Skin of body (tissue), 3 donors: ENCODE measurements at places on chromosomes 12 and 14. TPM values are rescaled to one million over a fixed set of nuclear protein-coding genes. Genes with fewer than 3 reads are reported as not detected.
A peak's percentile ranks its signal among the peaks of the same experiment; 100 is the strongest.

- no peak for DNase-seq
Measured at GRCh38 chr12:76398106-76398505, 49.9 kb upstream of the BBS10 start.

- DNase-seq: no peak
Measured at GRCh38 chr12:13104409-13104808, 942 bp upstream of the GSG1 start.

- no peak for DNase-seq
Measured at GRCh38 chr12:47360771-47361388, 281.1 kb upstream of the AMIGO2 start.

DNA sequence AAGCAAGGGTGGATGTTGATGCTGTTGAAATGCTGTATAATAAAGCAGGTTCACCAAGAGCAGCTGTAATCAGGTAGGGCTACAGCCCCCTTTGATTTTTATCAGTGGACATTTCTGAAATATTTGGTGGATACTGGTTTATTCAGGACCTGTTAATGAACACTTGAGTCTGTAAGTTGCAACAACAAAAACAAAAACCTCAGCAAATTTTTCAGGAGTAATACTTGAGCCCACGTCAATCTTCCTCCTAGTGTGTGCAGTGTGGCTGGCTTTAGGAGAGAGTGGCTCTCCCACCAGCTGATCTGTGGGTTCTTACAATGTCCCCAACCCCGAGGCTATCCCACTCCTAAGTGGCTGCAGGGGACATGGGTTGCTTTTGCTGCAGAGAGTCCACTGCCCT lies 347.8 kb downstream of the GLT1D1 start:
- no peak for DNase-seq

DNA sequence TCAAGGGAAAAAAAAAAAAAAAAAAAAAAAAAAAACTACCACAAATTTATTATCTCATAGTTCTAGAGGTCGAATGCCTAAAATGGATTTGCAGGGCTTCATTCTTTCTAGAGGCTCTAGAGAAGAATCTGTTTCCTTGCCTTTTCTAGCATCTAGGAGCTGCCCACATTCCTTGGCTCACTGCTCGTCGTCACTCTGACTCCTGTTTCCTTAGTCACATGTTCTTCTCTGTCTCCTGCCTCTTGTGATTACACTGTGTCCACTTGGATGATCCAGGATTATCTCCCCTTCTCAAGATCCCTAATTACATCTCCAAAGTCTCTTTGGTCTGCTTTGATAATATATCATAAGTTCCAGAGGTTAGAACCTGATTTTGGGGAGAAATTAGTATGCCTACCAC lies 88.7 kb downstream of the HECTD1 start:
- no peak for DNase-seq

DNA sequence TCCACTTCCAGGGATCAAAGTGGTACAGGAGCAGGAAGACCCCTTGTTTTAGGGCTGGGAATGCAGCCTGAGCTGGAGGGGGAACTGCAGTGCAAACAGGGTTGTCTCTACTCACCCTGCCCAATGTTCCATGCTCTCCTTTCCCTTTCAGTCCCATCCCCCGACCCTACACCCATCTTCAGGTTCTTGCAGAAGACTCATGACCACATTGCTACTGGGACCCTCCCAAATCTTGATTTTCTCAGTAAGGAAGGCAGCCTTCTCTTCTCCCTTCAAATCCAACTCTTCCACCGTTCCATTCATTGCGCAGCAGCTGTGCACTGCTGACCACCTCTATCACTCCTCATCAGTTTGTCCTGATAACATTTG lies 1.9 kb downstream of the SERPINA11 start:
- no peak for DNase-seq

DNA sequence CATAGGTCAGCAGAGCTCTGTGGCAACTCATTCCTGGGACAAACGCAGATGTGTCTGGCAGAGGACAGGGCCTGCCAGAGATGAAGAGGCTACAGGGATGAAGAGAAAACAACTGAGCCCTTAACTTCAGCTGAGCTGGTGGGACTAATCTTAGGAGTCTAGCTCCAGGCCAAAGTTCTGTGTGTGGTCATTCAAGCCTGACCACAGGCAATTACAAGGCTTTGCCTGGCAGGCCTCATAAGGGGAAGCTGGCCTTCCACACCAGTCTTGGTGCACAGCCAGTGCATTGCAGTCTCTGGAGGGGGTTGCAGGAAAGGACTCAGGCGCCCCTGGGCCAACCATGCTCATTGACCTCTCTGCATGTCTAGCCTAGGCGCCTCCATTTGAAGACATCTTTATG lies 127.6 kb upstream of the DAAM1 start:
- no peak for DNase-seq

DNA sequence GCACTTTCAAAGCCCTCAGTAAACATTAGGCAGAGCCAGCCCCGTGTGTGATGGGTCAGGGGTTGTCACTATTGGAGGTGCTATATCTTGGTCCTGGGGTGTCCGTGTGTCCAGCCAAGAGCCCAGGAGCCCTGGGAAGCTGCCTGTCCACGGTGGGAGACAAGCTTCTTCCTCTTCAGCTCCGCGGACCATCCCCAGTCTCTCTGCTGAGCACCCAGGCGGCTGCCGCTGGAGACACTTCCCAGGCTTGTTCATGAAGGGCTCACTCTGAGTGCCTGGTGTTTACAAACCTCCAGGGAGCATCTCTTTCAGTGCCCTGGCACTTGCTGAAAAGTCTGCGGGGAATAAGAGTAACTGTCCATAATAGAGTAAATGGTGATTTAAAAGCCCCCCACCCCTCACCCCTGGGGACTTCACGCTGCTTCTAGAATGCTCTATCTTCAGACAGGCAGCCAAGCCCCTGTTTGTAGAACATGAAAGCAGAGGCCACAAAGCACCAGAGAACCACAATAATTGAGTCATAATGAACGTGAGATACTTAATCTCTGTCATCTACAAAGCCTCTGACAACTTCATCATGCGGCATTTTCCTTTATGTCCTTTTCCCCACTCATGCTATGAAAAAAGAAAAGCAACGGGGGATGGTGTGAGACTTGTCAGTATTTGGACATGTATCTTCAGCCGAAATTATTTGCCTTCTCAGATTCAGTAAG lies 178.6 kb downstream of the TMEM132C start:
- no peak for DNase-seq

DNA sequence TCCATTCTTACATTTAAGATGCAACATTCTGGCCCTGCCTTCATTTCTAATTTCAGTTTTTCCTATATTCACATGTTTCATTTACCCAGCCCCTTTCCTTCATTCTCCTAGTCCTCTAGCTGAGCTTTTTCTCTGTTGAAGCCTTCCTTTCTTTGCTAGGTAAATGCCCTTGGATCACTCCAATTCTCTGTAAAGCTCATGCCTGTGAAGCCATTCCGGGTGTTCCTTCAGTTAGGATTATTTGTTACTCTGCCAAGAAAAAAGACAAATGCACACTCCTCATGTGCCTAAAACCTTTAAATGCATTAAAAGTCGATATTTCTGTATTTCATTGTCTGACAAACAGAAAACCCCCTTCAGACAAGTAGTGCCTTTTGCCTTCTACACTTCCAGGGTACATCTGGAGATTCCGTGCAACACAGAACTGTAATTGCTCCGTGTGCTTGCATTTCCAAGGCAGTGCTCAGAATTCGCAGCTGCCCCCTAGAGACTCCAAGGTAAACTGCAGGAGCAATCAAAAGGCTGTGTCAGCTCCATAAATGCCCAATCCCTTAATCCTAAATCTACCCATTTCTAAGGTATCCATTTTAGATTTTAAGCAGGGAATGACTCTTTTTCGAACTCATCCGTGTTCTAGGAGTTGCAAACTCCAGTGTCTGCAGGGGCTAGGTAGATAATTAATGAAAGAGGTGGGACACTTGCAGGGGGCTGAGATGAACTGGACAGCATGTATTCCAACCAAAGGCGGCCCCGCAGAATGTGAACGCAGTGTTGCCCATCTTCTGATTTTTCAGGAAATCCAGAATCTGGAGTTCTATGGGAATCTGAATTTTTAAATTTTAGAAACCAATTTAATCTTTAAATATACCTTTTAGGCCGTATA lies 320.2 kb downstream of the GRIN2B start:
- peak; percentile 73 for DNase-seq

DNA sequence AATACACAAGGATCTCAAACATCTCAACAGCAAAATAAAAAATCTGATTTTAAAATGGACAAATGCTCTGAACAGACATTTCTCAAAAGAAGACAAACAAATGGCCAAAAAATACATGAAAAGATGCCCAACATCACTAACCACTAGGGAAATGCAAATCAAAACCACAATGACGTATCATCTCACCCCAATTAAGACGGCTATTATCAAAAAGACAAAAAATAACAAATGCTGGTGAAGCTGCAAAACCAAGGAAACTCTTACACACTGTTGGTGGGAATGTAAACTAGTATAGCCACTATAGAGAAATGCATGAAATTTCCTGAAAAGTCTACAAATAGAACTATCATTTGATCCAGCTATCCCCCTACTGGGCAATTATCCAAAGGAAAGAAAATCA lies 145.0 kb downstream of the BTG1 start:
- no peak for DNase-seq

DNA sequence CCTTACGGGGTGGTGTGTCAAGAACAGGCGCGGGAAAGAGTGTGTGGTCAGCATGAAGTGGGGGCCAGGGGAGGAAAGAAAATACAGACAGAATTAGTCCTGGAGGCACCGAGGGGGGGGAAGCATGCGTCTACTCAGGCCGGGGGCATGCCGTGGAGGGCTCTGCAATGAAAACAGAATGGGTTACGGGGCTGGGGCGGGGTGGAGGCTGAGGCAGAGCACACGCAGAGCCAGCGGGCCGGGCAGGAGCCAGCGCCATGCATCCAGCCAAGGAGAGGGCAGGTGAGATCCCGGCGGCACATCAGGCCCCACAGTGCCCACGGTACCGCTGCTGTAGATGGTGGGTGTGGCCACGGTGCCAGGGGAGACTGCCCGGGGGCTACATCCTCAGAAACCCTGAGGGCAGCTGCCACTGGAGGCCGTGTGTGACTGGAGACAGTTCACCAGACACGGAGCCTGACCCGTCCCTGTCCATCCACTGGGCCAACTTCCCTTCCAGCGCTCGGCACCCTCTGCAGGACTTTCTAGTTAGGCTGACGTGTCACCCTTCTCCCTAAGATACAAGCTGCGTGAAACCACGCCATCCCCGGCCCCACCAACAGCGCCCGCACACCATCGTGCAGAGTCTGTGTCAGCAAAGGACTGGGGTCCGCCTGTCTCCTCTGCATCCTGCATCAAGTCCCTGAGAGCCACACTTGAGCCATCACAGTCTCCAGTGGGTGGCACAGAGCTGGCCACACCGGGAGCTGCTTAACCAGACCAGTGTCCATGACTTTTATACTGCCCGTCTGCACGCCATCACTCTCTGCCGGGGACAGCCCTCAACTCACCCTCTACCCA lies 87.4 kb downstream of the PIWIL1 start:
- DNase-seq: no peak

- DNase-seq: no peak
Measured at GRCh38 chr14:35205737-35206136, 83.4 kb downstream of the PRORP start.

DNA sequence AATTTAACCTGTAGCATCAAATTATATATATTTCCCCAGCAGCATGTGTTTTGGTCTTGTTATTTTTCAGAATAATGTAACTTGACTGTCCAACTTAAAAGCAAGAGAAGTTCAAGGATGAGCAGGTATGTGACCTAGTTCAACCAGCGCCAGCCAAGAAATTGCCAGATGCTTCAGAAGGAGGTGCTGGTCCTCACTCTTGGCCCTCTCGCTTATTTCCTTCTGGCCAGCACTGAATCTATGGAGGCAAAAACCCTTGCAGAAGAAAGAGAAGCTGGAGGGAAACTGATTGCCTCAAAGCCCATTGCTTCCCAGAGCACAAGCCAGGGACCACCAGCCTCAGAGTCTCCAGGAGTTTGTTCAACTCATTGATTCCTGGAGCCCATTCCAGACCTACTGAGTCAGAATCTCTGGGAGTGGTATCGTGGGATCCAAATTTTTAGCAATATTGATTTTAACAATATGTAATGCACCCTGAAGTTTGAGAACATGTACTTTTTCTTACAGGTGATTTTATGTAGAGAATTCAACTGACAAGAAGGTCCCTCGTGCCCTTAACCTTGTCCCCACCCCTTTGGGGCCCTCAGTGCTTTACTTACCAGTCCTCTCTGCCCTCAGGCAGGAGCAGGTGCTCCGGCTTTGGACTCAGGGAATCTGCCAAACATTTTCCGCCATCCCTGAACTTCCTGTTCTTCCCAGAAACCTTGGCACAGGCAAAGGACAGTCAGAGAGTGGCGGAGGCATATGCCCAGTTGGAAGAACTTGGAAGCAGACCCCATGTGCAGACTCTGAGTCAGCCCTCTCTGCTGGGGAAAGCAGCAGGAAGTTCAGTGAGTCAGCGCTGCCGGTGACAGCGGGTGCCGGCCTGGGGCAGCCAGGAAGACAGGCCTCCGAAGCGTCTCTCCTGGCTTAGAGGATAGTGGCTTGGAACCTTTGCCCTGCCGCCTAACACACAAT lies 10.4 kb downstream of the BEST3 start:
- DNase-seq: no peak

DNA sequence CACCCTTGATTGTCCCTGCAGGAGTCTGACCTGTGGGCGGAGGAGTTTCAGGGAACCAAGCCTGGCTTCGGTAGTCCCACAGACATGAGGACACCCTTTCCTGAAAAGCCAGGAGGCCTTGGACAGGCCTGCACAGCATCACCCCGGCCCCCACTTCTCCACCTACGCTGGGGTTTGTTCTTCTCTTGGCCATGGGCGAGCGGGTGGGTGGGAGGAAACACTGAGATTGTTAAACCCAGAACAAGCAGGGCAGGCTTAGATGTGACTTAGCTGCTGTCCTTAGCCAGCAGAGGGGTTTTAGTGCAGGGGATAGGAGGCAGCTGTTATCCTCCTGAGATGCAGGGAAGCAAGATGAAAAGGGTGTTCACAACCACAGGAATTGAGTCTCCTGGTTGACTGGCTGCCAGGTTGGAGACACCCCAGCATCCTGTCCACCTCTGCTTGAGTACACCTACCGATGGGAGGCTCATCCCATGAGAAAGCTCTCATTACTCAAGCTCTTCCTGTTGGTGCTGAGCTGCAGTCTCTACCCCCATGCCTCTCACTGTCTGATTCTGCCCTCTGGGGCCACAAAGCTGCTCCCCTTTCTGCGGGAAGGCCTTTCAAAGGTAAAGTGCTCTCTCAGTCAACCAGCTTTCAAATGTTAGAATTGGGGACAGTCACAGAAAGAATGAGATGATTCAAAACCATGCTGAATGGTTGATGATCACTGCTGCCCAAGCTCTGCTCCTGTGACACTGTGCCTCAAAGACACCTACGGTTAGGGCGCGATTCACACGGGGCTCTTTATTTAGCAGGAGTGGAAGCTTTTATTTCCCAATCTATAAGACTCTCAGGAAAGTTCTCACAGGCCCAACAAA lies 86.3 kb downstream of the IRF2BPL start:
- no peak for DNase-seq

GRCh38 chr12:40515041-40515816 lies 177.0 kb upstream of the CNTN1 start:
- no peak for DNase-seq

Gene CRIP1
- total RNA-seq: 10.5 TPM

Gene NPAS3
- 3.8 TPM for total RNA-seq
